ENCODE measurements at places on chromosomes 4 and X.

GRCh38 chr4:223913-224497 is 81.3 kb downstream of the ZNF732 start:
- no peak for DNase-seq

- no peak for DNase-seq
Observed at GRCh38 chr4:135319685-135320084, 1118.1 kb upstream of the PABPC4L start.

- no peak for DNase-seq
Observed at GRCh38 chrX:31092970-31093638, 21.3 kb upstream of the FTHL17 start.

DNA sequence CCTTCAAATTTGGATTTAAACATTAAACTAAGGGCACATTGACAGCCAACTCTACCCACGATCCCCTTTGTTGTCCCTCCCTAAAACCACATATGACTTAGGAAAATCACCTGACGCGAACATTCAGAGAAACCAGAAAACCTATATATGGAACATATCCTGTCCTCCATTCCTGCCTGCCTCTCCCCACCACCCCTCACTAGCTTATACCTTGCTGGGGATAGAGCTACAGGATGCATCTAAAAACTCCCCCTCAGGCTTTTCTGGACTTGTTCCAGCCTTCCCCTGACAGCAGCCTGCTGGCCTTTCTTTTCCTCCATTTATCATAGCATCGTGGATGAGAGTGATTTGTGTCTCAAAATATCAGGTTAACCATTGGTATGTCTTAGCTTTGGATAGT is 8.8 kb downstream of the STK26 start:
- DNase-seq: no peak

GRCh38 chrX:70084592-70085240 is 22.5 kb downstream of the OTUD6A start:
- DNase-seq: no peak

DNA sequence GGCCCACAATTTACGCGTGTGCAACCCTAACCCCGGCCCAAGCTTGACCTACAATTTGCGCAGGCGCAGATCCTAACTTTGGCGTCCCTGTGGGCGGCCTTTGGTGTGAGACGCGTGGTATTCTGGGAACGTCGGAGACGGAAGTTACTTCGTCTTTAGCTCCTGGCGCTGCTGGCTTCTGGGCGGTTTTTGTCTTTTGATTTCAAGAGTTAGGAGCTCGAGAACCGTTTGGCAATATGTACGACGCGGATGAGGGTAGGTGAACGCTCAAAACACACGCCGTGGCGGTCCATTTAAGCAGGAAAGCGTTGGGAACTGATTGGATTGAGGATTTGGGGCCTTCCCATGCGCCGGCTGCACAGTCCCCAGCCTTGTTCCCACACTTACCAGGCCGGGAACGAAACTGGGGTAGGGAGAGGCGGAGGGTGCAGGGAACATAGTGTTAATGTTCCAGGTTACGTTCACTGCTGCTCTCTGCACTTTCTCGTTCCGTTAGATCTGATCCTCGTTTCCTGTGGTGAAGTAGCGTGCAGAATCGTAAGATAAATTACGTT is at the start of gene POLR2B:
Gene POLR2B (plus strand): TSS at position 147 of the 554 bp plus-strand sequence. CDS start 90 bp downstream, at position 237.
- peak; percentile 65 for DNase-seq

DNA sequence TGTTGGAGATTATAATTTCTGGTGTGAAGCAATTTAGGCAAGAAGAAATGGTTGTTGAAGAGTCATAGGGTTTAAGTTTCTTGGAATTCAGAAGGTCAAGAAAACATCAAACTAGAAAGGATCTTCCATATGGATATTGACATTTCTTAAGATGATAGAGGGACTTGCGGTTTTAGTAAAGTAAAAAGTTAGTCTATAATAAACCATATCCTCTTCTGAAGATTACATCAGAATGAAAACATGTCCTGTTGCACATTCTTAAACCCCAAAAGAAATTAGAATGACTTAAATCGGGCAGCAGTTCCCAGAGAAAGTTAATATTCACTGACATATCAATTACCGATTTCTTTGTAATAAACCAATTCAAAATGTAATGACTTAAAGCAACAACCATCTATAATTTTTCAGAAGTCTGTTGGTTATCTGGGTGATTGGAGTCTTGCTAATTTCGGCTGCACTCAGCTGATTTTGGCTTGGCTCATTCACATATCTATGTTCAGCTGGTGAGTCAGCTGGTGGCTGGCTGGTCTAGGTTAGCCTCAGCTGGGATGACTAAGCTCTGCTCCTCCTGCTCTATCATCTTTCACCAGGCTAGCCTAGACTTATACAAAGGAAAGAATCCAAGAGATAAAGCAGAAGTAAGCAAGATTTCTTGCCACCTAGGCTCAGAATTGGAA is 24.4 kb upstream of the DYNLT3 start:
- DNase-seq: no peak

DNA sequence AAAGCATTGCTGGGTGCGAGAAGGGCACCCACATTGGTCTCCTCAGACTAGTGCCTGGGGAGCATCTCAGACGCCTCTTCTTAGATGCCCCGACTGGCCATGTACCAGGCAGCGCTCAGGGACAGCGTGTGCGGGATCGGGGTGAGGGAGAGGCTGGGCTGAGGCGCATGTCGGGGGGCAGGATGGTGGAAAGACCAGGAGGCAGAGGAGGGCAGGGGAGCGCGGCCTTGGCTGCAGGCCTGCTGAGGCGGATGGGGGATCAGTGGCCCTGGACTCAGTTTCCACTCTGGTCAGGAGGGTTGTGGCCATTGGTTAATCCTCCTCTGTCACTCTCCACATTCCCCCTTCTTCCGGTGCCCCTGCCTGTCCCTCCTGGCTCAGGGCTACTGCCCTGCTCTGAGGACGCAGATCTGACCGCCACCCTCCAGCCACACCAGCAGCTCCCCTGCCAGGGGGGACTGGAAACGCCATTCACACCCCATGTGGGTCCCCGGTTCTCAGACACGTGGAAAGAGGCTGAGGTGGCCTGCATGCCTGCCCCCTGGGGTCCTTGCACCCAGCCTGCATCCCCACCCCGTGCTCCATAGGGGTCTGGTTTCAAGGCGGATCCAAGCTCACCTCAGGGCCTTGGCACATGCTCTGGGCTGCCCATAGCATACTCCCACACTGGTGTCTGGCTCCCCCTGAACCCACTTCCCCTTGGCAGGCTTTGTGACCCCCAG is 105.9 kb downstream of the CPZ start:
- no peak for DNase-seq

DNA sequence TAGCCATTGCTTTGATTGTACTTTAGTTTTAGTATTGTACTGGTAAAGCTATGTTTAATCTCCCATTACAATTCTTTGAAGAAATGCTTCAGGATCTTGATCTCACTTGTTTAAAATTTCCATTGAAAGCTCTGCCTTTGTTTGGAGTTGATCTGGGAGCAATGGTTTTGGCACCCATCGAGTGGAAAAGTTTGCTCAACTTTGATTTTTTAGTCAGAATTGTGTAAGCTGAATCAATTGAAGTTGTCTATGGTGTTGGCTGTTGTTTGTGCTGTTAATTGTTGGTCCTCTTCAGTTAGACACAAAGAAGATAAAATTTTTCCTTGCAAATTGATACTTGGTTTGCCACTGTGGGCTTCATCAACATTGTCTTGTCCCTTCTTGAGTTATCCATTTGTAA is 99.8 kb upstream of the ADAD1 start:
- DNase-seq: no peak

GRCh38 chr4:87620086-87620485 is 11.8 kb downstream of the DSPP start:
- DNase-seq: no peak

DNA sequence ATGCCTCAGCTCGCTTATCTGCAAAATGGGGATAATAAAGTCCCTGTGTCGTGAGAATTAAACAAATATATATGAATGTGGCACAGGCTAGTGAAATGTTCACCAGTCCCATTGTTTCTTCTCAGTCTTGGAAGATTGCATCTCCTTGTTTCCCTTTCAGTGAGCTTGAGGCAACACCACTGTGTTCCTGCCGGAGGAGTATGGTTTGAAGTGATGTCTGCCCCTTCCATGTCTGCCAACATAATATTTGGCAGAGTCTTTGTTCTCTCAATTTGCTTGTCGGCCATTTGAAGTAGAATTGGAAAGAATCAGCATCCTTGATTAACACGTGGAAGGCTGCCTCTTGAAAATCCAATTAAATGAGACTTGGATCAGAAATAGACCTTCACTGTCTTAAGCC is 1088.5 kb upstream of the INTU start:
- DNase-seq: no peak

DNA sequence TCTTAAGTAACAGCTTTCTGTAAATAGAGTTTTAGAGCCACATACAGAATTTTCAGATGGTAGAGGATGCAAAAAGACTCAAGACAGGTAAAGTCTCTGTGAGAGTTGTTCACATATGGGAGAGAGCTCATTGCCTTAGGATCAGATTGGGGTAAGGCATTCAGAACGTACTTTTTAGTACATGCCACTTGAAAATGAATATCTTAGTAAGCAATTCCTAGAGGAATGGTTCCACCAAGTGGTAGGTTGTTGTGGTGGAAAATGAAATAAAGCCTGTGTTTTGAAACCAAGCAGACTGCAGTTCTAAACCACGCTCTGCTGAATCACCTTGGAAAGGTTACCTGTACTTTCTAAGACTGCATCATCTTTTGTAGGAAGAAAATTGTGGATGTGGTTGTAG is 547.0 kb upstream of the LCORL start:
- DNase-seq: no peak

DNA sequence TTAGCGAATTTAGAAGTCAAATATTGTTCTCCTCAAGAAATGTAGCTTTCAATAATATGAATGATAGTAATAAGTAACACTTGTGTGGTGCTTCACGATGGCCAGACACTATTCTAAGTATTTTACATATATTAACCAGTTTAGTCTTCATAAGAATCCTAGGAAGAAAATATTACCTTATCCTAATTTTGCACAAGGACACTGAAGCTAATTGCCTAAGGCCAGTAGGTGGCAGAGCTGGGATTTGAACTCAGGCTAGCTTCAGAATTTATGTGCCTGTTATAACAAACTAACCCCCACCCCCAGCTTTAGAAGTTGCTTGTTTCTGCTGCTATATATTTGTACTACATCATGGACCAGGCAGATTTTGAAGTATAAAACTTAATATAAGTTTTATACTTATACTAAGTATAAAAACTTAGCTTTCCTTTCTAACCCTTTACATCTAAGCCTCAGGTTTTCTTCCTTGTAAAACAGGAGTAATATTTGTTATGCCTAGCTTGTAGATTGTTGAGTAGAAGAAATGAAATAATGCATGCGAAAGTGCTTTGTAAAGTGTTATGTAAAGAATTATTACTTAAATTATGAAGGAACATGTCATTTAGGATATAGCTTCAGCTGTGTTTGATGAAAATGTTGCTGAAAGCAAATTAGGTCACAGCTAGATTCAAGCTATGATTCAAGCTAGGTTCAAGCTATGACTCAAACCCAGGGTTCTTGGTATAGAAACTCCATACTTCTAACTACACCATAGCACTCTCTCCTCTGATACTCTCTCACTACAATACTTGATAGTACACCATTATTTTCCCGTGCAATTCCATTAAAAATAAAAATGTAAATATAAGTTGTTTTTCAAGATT is 4.2 kb upstream of the CDS1 start:
- no peak for DNase-seq

DNA sequence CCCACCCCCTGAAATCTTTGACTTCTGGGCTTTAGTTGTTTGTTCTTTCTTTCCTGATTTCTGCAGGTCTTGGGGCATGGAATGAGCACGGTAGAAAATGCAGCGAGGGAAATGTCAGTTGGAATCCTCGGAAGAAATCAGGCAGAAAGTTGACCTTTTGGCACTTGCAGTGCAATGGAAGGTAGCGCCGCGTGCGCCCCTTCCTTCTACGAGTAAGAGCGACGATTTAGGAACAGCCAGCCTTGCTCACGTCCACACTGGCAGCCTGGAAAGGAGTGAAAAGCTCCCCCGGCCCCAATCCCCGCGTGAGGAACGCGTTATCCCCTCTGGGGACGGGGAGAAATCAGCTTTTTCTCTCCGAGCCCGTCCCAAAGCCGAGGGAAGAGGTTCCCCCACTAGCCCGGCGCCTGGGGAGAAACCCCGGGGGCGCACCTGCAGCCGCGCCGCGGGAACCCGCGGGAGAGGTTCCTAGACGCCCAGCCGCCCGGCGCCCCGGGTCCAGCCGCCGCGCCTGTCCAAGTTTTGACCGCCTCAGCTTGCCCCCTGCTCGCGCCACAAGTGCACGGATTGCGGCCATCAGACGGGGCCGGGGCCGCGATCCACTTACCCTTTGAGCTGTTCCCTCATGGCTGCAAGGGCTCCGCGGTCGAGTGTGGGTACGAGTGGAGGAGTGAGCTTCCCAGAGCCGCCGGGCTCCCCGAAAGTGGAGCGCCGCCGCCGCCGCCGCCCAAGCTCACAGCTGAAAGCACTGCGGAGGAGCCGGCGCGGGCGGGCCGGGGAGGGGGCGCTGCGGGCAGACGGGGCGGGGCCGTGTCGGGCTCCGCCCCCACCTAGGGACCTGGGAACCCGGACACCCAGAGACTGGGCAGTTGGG is 194.6 kb upstream of the FTHL17 start:
- no peak for DNase-seq

DNA sequence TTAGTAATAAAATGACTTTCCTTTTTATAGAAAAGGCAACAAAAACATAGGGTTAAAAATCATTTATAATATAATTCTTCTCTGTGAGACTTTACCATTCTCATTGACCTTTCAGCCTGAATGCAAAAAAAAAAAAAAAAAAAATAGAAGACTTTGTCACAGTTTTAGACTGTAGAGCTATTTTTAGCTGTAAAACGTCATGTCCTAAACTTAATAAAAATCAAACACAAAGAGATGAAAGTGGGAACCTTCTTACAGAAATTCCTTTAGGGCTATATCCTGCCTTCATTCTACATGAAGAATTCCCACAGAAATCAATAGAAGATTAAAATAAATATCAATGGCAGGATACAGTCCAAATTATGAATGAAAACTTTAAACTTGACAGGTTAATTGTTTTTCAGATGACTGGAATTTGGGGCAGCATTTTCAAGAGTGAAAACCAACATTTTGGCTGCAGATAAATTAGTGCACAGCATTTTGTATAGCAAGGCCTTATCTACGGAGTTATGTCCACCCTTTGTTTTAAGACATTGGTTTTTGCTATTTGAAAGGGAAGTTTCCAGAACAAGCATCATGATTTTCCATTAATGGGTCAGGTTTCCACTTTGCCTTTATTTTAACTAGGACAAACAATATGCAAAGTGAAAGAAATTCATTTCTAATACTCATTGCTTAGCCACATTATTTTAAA is 219.5 kb downstream of the SPCS3 start:
- DNase-seq: no peak
